ENCODE measurements at places on chromosomes 4 and X.

DNA sequence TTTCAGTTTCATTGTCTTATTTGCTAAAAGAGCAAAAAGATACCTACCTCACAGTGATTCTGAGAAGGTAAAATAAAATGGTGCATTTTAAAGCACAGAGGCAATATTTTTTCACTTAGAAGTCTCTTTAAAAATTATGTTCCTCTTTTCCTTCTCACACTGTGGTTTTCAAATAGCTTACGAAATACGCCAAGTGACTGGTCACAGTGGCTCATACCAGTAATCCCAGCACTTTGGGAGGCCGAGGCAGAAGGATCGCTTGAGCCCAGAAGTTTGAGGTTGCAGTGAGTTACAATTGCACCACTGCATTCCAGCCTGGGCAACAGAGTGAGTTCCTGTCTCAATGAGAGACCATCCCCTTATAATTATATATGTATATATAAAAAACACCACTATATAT lies 372.6 kb downstream of the FBXO8 start:
- no peak for DNase-seq

- DNase-seq: no peak
These were observed 11.2 kb downstream of the DAPP1 start for GRCh38 chr4:99827857-99828256.

DNA sequence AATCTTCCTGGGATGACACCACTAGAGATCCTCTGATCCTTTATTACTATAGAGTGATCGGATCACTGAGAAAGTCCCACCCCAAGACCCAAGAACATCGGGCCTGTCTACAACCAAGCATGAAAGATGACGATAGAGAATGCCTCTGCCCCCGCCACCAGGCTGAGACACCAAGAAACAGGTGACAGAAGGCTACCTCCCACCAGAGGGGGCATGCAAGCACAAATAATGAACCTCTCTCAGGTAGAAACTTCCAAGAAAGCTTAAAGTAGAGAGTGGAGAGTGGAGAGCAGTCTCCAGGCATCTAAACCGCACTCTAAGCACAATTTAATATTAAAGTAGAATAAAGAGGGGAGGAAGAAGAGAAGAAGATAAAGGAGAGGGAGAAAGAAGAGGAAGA lies 402.6 kb downstream of the INPP4B start:
- no peak for DNase-seq

DNA sequence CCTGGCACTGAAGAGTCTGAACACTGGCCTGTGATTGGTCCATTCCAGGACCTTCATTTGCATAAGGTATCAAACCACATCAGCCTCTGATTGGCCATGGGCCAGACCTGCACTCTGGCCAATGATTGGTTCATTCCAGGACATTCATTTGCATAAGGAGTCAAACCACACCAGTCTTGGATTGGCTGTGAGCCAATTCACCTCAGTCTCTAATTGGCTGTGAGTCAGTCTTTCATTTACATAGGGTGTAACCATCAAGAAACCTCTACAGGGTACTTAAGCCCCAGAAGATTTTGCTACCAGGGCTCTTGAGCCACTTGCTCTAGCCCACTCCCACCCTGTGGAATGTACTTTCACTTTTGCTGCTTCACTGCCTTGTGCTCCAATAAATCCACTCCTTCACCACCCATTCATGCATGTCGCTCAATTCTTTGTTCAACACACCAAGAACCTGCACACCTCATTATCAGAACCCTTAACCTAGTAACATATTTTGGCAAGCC lies 14.2 kb upstream of the HERC5 start:
- DNase-seq: no peak

GRCh38 chrX:107396783-107397182 lies 52.7 kb upstream of the FRMPD3 start:
- no peak for DNase-seq

DNA sequence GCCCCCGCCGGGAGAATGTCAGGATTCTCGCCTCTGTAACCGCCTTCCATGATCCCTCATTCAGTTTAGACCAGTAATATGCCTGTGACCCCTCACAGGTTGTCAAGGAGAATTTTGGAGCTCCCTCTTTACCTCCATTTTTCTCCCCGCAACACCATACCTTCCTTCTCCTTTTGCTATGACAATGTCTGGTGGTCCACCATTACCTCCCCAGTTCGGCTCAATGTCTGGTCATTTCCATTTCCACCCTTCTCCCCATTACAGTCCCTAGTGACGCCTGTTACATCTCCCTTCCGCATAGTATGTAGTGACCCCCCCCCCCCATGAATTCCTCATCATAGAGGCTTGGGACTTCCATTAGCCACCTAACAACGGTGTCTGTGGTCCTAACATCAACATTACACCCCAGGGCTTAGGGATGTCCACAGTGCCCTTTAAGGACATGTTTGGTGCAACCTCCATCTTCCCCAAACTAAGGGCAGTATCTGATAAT lies 700 bp downstream of the ARAF start:
- no peak for DNase-seq

DNA sequence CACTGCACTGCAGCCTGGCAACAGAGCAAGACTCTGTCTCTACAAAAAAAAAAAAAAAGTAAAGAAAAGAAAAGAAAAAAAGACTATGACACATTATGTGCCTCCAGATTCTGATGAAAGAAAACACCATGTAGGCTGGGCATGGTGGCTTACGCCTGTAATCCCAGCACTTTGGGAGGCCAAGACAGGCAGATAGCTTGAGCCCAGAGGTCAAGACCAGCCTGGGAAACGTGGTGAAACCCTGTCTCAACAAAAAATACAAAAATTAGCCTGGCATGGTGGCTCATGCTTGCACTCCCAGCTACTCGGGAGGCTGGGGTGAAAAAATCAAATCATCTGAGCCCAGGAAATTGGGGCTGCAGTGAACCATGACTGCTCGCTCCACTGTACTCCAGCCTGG lies 19.4 kb downstream of the THOC2 start:
- no peak for DNase-seq

GRCh38 chr4:78379991-78380729 lies 171.4 kb upstream of the ANXA3 start:
- DNase-seq: no peak

- DNase-seq: no peak
These were observed 19.6 kb downstream of the COX7B2 start for GRCh38 chr4:46889410-46889809.

DNA sequence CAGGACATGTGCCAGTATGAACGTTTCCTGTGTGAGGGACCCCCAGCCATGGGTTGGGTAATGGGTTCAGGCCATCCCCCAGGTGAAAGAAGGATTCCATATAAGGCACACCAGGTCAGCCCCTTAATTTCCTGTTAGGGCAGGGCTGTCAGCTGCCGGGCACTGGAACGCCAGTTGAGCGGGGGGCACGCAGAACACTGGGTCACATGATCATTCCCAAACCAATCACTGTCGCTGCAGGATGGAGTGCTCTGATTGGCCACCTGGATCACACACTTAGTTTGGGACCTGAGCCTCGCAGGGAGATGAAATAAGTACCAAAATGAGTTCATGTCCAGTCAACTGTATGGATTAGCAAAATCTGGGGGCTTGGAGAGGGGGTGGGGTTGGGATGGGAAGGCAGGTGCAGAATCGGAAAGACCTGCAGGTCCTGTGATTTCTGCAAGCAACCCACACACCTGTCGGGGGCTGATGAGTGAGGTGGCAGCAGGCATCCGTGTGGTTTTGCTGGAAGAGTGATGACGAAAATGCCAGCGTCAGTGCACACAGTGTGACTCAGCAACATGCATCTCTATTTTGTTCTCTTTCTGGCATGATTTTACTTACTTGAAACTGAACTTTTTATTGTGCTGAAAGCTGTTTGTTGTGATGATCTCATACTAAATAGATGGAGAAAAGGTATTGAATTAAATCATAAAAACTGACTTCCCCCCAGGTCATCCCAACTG lies 32.2 kb downstream of the RNF212 start:
- no peak for DNase-seq

DNA sequence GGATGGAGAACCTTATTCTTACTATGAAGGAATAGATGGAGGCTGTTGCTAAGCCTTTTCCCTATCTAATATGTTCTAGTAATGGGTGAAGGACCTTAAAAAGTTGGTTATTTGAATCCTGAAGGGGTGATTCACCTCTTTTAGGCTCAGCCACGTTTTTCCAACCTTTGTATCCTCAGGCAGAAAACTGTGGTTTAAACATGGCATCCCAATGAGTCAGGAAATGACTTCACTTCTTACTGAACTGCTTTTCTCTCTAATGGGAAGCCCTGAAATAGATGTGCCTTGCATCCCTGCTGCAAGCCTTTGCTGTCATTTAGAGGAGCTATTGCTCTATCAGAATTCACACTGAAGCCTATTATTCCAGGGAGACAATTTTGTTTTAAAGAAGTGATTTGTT lies 191.0 kb upstream of the ARX start:
- DNase-seq: no peak

GRCh38 chrX:144335402-144335801 lies 451.5 kb downstream of the UBE2NL start:
- no peak for DNase-seq

DNA sequence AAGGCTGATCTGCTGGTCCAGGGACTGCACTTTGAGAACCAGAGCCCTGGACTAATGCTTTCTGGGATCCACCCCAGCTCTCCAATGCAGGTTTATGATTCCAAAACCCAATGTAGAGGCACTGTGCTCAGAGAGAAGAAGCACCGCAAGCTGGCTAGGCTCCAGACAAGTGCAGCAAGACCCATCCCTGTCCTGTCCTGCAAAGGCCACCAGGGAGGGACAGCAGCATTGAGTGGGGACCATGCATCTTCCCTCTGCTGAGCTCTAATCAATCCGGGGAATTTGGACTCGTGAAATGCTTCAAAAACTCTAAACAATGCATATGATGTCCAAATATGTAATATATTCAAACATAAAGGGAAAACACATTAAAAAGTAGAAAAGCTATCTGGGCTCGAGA lies 10.8 kb upstream of the NSG1 start:
- no peak for DNase-seq

GRCh38 chr4:182826391-182826790 lies 90.8 kb downstream of the DCTD start:
- no peak for DNase-seq

- DNase-seq: no peak
These were observed 114.1 kb upstream of the STX18 start for GRCh38 chr4:4655901-4656300.

DNA sequence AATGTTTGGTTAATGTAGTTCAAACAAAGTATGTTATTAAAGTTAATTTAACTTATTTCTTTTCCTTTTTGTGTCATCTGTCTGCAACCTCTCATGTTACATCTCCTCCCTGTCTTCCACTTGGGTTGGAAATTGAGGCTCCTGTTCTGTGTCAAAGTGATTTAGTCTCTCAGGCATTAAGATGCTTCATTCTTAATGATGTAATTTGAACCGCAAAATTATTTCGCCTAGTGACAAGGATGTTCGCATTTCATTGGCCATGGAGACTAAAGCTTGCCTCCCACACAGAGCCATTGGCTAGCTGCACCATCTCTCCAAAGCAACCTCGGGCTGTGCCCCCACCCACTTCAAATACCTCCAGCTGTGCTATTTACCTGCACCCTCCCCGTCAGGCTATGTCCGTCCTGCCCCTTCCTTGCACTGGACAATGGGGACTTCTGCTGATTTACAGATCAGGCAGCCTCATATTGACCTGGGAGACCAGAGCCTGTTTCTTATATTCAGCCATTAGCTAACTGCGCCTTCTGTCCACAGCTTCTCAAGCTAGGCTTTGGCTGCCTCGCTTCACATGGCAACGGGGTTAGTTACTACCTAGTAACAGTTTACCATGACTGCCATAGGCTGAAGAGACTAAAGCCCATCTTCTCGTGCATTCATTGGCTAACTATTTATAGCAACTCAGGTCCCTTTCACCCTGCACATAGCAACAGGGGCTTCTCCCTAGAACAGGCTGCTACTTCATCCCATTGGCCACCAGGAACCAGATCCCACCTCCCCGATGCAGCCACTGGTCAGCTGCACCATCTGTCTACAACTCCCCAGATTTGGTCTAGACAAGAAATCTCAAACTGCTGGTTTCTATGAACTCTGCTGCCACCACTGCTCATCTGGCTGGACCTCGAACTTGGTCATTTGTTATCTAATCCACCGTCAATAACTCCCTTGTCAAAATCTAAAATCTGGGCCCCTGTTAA lies 8.6 kb upstream of the ZNF157 start:
- DNase-seq: no peak

- no peak for DNase-seq
These were observed 114.4 kb upstream of the WDR44 start for GRCh38 chrX:118231464-118231863.

GRCh38 chrX:119686087-119686691 lies 6.8 kb downstream of the SEPTIN6 start:
- DNase-seq: no peak

DNA sequence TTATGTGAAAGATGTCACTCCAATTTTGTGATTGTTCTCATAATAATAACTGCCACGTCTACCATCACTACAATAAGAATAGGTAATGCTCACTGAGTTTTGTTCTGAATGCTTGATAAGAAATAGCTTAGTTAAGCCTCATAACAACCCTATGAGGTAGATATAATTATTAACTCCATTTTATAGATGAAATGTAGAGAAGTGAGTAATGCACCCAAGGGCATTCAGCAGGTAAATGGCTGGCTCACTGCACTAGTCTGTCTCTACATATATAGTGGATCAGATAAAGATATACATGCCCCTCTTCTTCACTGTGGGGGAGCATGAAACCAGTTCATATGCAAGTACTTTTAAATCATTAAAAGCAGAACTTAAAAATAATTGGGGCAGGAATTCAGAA lies 65.8 kb upstream of the SLC4A4 start:
- DNase-seq: no peak

- DNase-seq: no peak
These were observed 96.5 kb upstream of the DHX15 start for GRCh38 chr4:24680746-24681448.

- no peak for DNase-seq
These were observed 178.8 kb downstream of the SNCA start for GRCh38 chr4:89657931-89658700.

GRCh38 chr4:1216869-1217294 lies 32.0 kb downstream of the CTBP1 start:
- DNase-seq: peak; percentile 54

GRCh38 chr4:117164338-117164737 lies 79.0 kb upstream of the TRAM1L1 start:
- DNase-seq: no peak

DNA sequence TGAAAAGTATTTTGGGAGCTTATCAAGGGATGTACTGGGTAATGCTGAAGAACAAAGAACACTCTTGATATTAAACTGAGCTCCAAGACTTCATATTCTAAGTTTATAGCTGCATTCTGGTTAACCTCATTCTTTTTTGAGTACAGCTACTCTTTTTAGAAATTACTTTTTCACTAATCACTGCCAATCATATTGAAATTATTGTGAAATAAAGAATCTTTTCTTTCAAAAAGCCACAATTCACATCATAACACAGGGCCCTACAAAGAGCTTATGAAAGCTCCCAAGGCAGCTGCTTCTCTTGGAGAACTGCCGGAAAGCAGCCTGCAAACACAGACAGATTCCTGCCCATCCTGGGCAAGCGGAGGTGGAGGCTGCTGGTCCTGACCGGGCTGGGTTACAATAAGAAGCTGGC lies 121.4 kb downstream of the RNF150 start:
- DNase-seq: no peak

Measured in activated CD4-positive, CD25-positive, alpha-beta regulatory T cell (primary cell).